ENCODE measurements at places on chromosomes 16 and 17.
A peak's percentile ranks its signal among the peaks of the same experiment; 100 is the strongest.

DNA sequence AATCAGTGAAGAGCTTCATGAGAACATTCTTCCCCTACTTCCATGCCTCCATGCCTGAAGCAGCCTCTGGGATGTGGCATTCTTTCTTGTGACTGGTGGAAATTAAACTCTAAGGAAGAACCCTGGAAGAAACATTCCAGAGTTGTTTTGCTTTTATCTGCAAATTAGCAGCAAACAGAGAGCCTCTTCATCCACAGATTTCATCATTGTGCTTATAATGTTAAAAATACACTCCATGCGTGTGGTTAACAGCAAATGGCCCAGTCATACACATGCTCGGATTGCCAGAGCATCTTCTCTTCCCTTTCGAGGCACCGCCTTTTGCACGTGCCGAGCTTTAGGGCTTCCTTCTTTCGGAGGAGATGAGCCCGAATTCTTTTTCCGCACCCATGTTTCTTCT, 411.3 kb downstream of the SNX29 start:
- no peak for DNase-seq

- DNase-seq = no peak
Observed at GRCh38 chr17:3035968-3036280, 27.5 kb downstream of the OR1D5 start.

GRCh38 chr16:75254359-75254837, 3.0 kb upstream of the BCAR1 start:
- no peak for DNase-seq

DNA sequence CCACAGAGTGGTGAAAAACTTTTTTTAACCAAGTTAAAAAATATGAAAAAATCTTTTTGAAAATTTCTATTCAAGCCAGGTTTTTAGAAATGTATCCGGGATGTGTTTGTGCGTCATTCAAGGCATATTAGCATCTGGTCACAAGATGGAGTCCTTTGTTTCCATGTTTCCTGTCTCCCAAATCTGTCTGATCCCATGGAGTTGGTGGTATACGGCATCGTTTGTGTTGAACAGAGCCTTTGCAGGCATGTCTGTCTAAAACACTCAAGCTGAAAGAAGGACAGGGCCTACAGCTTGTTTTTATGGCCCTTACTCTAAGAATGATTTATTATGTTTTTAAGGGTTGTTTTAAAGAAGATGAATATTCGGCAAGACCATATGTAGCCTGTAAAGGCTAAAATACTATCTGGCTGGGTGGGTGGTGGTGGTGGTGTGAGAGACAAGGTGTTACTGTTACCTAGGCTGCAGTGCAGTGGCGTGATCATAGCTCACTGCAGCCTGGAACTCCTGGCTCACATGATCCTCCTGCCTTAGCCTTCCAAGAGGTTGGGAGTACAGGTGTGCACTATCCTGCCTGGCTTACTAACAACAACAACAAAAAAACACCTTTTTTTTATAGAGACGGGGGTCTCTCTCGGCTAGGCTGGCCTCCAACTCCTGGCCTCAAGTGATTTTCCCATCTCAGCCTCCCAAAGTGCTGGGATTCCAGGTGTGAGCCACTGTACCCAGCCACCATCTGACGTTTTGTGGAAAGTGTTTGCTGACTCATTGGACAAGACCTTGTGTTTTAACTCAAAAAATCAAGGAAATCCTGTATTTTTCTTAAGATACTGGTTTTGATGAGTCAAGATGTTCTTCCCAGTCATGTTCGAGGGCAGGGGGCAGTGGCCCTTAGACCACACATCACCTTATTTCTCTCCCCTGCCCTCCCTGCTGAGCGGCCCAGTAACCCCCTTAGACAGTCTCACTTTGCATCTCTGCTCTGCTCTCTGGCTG, 52.2 kb downstream of the NDE1 start:
- no peak for DNase-seq

DNA sequence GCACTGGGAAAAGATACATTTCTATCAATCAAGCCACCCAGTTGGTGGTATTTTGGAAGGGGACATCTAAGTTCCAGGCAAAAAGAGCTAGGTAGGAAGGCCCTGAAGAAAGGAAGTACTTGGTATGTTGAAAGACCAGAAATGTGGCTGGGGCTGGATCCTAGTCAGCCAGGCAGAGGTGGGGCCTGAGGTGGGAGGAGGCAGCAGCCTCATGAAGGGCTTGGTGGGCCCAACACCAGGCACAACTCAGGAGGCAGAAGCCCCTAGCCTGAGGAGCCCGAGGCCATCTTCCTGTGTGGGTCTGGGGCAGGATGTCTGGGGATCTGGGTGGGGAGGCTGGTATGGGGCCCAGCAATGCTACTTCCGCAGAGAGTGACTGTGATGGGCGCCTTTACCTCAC, 105.9 kb downstream of the SALL1 start:
- DNase-seq = no peak

GRCh38 chr17:29358416-29358815, 31.7 kb upstream of the TAOK1 start:
- DNase-seq = no peak

DNA sequence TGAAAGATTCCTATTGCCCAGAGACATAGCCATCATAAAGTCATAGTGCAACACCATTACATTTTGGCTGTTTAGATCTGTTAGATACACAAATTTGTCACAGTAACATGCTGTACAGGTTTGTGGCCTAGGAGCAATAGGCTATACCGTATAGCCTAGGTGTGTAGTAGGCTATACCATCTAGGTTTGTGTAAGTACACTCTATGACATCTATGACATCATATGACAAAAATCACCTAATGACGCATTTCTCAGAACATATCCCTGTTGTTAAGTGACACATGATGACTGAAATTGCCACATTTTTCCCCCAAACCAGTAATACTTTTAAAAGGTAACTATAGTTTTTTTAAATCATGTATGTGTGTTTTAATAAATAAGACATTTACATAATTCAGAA, 43.3 kb downstream of the NLK start:
- DNase-seq = no peak

DNA sequence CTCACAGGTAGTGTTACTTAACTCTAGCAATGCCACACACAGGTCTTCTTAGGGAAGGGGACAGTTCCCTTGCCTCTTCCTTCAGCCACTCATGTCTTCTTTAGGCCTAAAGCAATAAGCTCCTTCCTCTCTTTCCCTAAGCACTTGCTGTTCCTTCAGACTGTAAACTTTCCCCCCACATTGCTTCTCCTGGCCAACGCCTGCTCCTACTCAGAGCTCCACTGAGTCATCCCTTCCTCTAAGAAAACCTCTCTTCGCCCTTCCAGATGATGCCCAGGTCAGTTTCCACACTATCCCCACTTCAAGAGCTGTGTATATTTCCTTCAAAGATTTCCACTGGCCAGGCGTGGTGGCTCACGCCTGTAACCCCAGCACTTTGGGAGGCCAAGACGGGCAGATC, 12.5 kb upstream of the EPOP start:
- DNase-seq = no peak

- DNase-seq = peak; percentile 87
Observed at GRCh38 chr17:17849845-17850373, 13.1 kb upstream of the SREBF1 start.

- DNase-seq = no peak
Observed at GRCh38 chr16:78244131-78244895, 144.9 kb downstream of the WWOX start.

- no peak for DNase-seq
Observed at GRCh38 chr16:1786242-1787055, 3.7 kb downstream of the NUBP2 start.

DNA sequence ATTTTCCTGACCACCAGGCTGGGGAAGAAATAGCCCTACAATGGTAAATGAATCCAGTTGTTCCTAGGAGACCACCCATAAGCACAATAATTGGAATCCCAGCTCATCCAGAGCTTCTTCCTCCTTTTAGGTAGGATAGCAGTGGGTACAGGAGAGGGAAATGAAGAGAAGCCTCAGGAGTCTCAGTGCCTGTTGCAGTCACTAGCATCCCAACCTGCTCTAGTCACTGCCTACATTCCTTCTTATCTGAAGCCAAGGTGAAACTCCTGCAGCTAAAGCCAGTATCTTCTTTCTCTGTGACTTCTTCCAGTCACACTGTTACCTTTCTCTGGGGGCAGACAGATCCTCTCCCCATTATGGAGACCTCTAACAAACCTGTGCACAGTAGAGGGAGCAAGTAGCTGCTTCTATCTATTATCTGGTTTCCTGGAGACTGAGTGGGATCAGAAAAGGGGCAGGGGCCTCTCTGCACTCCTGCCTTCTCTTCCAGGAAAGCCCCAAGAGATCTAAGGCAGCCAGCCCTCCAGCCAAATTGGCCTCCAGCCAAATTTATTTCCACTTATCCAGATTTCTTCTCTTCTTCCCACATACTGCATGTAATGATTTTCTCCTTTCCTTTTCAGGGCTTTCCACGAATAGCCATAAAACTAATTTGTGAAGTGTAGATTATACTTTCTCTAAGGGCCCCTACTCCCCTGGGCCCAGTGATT, 85.5 kb downstream of the SSH2 start:
- no peak for DNase-seq

DNA sequence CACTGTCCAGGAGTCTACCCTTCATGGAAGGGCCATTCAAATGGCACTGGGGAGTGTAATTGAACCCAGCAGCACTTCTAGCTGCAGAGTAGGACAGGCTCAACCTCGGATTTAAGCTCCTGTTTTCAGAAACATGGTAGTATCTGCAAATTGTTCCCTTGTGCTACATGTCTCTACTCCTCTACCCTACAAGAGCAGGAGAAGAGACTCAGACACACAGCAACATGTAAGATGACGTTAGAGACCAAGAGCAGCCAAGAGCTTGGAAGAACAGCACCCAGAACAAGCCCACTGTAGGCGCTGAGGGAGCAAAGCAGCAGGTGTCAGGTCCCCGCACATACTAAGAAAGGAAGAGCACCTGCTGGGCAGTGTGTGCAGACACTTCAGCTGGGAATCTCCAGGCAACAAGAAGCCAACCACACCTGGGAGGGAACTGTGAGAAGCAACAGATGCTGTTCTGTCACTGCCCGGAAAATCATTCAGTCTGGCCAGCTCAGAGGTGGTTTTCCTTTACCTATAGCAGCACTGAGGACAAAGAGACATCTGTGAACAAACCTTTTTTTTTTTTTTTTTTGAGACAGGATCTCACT, 35.6 kb upstream of the MNT start:
- DNase-seq = no peak

GRCh38 chr16:76222087-76222486, 55.1 kb upstream of the CNTNAP4 start:
- no peak for DNase-seq

DNA sequence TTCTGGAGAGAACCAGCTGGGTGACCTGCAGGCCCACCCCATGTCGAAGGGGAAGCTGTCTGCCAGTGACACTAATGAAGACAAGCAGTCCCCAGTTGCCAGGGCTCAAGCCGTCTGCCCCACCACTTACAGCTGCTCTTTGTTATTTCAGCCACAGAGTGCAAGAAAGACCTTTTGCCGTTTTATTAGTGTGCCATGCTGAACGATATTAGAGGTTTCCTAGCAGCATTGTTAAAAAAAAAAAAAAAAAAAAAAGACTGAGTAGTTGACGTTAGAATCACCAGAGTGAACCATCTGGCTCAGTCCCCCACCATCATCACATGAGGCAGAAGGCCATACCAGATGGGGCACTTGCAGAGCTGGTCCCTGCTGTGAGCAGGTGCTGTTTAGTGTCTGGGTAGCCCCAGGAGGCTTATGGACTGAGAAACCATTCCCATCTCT, 26.5 kb upstream of the SLC39A11 start:
- no peak for DNase-seq

Data from stimulated activated naive CD8-positive, alpha-beta T cell treated with anti-CD3 and anti-CD28 coated beads, Interleukin-15, amount 100 ng/mL, for 72 hours (primary cell).